ENCODE measurements at places on chromosomes 12 and 14.

GRCh38 chr12:9971181-9971580 is at the start of gene CLEC12A:
CLEC12A (plus strand) TSS chr12:9971409; CDS start chr12:9971597, 188 bp downstream.
- no peak for DNase-seq

DNA sequence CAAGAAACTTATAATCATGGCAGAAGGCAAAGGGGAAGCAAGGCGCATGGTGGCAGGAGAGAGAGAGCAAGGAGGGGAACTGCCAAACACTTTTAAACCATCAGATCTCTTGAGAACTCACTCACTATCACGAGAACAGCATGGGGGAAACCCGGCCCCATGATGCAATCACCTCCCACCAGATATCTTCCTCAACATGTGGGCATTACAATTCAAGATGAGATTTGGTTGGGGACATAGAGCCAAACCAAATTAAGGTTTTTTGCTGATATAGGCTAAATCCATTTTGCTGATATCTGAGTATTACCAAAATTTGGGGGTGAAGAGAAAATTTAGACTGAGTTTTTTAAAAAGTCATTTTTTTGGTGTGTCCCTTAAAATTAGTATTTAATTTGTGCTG is 54.9 kb upstream of the TMX1 start:
- no peak for DNase-seq

GRCh38 chr12:51019927-51020326 is 6.3 kb downstream of the SLC11A2 start:
- DNase-seq, result no peak

DNA sequence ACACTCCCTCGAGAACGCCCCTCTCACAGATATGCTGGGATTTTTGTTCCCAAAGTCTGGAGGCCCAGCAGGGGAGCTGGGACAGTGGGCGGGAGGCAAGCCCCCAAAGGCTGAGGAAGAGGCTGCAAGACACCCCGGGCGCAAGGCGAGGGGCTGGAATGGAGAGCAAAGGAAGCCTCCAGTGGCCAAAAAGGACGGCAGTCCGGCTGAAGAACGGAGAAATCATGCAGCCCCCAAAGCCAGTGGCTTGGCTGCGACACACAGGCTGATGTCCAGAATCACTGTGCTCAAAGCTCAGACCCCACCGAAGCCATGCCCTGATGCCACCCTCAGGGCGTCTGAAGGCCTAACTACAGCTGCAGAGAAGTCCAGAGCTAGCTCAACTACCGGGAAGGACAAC is 10.9 kb downstream of the CLBA1 start:
- DNase-seq, result no peak

DNA sequence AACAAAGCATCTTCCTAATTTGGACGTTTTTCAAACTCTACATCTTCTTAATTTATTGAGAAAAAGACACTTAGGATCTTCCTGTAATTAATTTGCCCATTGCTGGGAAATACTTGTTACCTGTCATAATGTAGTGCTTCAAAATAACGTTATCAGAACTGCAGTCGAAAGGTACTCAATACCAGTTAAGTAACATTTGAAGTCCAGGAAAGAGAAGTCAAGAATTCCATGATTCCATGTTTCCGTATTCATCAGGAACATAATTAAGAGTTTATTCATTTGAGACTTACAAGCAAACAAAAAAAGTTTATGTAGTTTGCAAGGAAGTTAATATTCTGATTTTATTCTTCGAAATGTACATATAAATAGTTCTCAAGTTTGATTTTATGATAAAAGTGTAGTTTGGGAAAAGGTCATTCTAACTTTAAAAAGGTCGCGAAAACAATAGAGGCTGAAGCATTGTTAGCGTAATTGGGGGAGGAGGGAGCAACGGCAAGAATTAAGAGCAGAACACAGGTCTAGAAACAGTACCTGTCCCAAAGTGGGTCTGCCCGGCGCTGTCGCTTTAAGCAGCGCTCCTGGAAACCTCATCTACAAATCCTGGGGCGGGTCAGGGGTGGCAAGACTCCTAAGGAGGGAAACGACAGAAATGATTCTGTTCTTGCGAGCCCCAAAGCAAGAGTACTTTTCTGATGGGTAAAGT is 1.2 kb upstream of the KCNMB4 start:
- DNase-seq, result no peak

GRCh38 chr12:49928471-49928870 is 22.1 kb upstream of the AQP2 start:
- no peak for DNase-seq

- DNase-seq, result no peak
Measured at GRCh38 chr14:104131968-104132732, 6.2 kb upstream of the KIF26A start.

GRCh38 chr12:108612788-108613282 is 15.0 kb upstream of the TMEM119 start:
- peak; percentile 51 for DNase-seq

DNA sequence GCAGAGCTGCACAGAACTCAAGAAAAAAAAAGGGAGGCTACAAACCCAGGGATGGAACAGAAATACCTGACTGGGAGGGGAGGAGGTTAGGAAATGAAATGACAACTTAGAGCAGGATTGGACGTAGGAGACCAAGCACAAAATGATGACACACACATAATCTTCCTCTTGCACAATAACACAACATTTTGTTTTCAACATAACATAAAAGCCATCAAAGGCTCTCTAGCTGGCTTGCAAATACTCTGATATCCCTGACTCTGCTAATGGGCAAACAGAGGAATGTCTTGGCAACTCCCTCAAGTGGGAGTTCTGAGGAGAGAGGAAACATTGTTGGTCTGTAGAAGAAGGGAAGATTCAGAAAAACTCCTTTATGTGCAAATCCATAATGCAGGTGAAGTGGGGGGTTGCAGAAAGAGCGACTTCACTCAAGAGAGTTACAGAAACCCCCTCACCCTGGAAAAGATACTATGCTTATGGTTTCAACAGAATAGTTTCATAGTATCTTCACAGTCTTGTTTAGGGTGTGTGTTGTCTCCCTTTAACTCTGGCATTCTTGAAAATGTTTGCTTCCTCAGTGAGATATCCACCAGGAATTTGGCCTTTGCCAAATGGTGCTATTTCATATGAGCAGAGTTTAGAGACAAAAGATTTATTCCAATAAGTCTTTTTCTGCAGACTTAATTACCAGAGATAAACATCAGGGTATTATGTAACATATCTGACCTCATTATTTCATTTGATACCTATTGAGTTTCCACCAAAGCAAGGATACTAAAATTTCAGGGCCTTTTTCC is 43.8 kb upstream of the LTBP2 start:
- DNase-seq, result no peak

DNA sequence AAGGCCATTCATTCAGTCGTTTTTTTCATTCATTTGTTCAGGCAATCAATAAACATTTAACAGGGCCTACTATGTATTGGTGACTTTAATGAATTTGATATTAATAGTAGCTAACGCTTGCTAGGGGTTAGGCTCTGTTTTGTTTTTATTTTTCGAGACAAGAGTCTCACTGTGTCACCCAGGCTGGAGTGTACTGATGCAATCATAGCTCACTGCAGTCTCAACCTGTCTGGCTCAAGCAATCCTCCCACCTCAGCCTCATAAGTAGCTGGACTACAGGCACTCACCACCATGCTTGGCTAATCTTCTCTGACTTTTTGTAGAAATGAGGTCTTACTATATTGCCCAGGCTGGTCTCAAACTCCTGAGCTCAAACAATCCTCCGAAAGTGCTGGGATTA is 25.6 kb upstream of the MED13L start:
- DNase-seq, result no peak

GRCh38 chr12:100843061-100843460 is 48.5 kb downstream of the ANO4 start:
- no peak for DNase-seq

DNA sequence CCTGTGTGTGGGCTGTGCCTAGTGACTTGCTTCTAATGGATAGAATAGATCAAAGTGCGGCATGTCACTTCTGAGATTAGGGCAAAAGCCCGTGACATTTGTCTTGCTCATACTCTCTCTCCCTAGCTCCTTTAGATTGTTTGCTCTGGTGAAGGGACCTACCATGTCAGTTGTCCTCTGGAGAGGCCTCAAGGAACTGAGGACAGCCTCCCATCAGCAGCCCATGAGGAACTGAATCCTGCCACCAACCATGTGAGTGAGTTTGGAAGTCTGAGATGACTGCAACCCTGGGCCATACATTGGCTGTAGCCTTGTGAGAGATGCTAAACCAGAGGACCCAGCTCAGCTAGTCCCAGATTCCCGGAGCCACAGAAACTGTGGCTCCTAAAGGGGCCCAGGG is 101.6 kb upstream of the ESRRB start:
- DNase-seq, result no peak

- DNase-seq, result peak; percentile 80
Measured at GRCh38 chr12:108563136-108563803, 874 bp downstream of the ISCU start.

- DNase-seq, result peak; percentile 39
Measured at GRCh38 chr12:80837342-80837978, 100.3 kb downstream of the LIN7A start.

- no peak for DNase-seq
Measured at GRCh38 chr14:57982804-57983634, 117.1 kb upstream of the SLC35F4 start.
